Esophagus squamous epithelium (tissue), 5 donors: ENCODE measurements at places on chromosomes 11 and 22. TPM values are rescaled to one million over a fixed set of nuclear protein-coding genes. Genes with fewer than 3 reads are reported as not detected.

- H3K4me1 ChIP-seq, result peaks cover 57% of the 10 kb centered on the region
- no peak overlapping the region for H3K27ac ChIP-seq
- DNase-seq, result no peak
- no peaks in the 10 kb centered on the region for H3K36me3 ChIP-seq
- H3K27me3 ChIP-seq, result no peaks in the 10 kb centered on the region
These were observed 21.5 kb downstream of the CYTH4 start for GRCh38 chr22:37303821-37304274.

ABCC8 gene
- total RNA-seq, result not detected

GRCh38 chr22:24523873-24524272 lies 28.7 kb downstream of the UPB1 start:
- H3K4me3 ChIP-seq, result no peak overlapping the region
- no peaks in the 10 kb centered on the region for H3K27me3 ChIP-seq
- H3K27ac ChIP-seq, result no peak overlapping the region
- no peak for DNase-seq
- H3K36me3 ChIP-seq, result no peaks in the 10 kb centered on the region
- peaks cover 33% of the 10 kb centered on the region for H3K4me1 ChIP-seq

GRCh38 chr11:126487711-126488110 lies 132.2 kb downstream of the ST3GAL4 start:
- peaks cover 5% of the 10 kb centered on the region for H3K4me1 ChIP-seq
- no peak for DNase-seq
- no peaks in the 10 kb centered on the region for H3K27me3 ChIP-seq
- H3K36me3 ChIP-seq, result no peaks in the 10 kb centered on the region
- H3K4me3 ChIP-seq, result no peak overlapping the region
- no peak overlapping the region for H3K27ac ChIP-seq

GRCh38 chr11:2314525-2315394 lies 12.9 kb downstream of the TSPAN32 start:
- H3K4me3 ChIP-seq, result peak overlapping the region; percentile 37
- no peaks in the 10 kb centered on the region for H3K36me3 ChIP-seq
- no peaks in the 10 kb centered on the region for H3K27me3 ChIP-seq
- no peak for DNase-seq

DNA sequence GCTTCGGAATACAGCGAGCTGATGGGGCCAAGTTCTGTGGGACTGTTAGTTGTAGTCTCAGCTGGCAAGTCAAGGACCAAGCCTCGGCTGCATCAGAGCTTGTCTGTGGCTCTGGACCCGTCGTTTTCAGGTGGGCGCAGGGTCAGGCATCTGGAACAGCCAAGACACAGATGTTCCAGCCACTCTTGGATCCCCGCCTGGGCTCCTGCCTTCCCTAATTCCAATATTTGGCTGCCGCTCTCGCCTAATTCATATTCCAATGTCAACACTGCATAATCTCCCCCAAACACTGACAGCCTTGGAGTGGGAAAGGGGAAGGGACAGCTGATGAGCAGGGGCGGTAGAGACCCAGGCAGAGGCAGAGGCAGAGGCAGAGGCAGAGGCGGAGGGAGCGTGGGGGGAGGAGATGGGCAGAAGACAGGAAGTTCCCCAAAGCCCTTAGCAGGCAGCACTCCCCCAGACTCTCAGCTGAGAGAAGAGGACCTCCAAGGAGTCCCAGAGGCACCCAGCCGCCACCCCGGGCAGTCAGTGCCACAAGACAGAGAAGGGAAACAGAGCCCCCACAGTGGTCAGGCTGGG lies 49.6 kb upstream of the SLC35C1 start:
- DNase-seq, result no peak
- no peaks in the 10 kb centered on the region for H3K4me1 ChIP-seq
- H3K4me3 ChIP-seq, result no peak overlapping the region

GCAT gene
- 14.3 TPM for total RNA-seq

DNA sequence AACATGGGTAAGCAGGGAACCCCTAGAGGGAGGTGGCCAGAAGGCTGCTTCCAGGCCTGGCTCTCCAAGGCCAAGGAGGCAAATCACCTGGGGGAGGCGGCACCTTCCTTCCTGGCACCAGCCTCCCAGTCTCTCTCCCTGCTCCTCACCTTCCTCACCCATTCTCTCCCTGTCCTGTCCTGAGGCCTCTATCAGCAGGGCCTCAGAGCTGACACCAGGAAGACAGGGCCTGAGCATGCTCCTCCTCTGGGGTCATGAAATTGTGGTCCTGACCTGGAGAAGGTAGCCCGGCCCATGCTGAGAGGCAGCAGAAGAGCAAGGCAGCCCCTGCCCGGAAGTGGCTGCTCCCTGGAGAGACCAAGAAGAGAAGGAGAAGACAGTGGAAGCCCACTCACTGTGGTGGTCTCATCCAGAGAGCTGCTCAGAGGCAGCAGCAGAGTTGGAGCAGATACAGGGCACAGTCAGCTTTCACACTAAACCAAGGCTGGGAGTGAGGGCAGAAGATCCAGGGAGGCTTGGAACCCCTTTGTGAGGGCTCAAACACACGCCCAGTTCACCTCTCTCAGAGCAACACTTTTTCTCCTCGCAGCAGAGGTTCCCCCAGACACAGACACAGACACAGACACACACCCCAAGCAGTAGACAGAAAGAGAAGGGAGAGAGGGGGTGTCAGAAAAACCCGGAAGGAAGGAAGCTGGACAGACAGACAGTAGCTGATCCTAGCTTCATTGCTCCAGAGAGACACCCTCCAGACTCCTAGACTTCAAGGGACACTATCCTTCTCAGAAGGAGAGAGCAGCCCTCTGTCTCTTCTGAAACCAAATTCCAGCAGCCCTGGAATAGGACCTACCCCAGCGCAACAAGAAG lies 1.8 kb downstream of the BCL9L start:
- no peaks in the 10 kb centered on the region for H3K27me3 ChIP-seq
- peak overlapping the region; percentile 92 for H3K4me3 ChIP-seq
- no peak for DNase-seq

DNA sequence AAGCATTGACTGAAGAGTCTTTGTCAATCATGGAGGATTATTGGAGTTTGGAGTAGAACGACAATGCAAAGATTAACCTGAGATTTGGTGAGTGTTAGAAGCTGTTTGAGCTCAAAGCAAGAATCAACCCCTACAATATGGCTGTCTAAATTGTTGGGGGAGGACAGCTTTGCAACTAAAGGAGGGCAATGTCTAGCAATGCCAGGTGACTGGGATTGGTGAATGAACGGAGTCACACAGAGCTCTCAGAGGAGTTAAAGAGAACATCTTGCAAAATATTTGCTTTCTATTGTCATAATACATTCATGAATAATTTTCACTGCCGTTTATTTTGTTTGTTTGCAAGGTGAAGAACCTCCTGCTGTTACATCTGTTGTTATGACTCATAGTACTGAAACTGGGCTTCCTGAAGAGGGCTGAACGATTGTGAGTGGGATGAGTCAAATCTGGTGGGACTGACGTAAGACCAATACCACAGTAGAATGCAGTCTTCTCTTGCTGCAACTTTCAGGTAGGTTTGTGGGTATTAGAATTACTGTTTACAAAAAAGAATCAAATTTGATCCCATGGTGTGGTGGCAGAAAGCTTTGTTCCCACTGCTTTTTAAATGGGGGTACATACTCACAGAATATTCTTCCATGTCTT lies 281.9 kb downstream of the CADM1 start:
- H3K27ac ChIP-seq, result peak overlapping the region; percentile 47
- no peak for DNase-seq
- no peaks in the 10 kb centered on the region for H3K4me1 ChIP-seq
- no peaks in the 10 kb centered on the region for H3K27me3 ChIP-seq
- no peaks in the 10 kb centered on the region for H3K36me3 ChIP-seq

DNA sequence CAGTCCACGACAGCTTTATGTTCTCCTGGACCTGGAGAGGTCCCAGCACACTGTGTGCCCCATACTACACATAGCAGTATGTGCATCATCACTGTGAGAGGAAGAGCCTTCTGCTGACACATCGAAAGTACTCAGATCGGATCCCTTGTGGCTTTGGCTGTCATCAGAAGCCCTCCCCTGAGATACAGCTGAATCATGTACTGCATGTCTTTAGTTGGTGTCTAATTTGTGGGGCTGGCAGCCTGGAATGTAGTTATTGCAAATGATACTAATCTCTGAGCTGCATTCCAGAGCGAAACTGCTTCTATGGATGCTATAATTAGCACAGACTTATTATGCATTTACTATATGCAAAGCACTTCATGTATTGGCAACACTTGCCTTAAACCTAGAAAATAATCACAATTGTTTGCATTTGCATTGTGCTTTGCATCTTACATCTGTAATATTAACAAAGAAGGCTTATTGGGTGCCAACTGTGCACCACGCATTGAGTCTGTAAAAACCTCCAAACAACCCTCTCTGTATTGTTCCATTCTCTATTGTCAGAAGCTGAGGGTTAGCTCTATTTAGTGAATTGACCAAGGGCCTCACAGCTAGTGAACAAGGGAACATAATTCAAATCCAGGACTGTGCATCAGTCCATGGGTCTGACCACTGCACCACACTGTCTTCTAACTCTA lies 89.2 kb upstream of the CRTAM start:
- H3K27me3 ChIP-seq, result no peaks in the 10 kb centered on the region
- H3K27ac ChIP-seq, result peak overlapping the region; percentile 48
- DNase-seq, result peak; percentile 15
- H3K4me3 ChIP-seq, result no peak overlapping the region
- no peaks in the 10 kb centered on the region for H3K36me3 ChIP-seq

CARS1 gene
- 35.7 TPM for total RNA-seq

ADAMTS8 gene
- total RNA-seq, result 1.1 TPM

MRGPRE gene
- total RNA-seq, result not detected

IFITM2 gene
- total RNA-seq, result 55.1 TPM
